ENCODE measurements at places on chromosomes 11 and 22. TPM values are rescaled to one million over a fixed set of nuclear protein-coding genes. Genes with fewer than 3 reads are reported as not detected.

- DNase-seq = no peak
- no peaks in the 10 kb centered on the region for H3K36me3 ChIP-seq
- no peak overlapping the region for H3K27ac ChIP-seq
- H3K4me3 ChIP-seq = no peak overlapping the region
- no peaks in the 10 kb centered on the region for H3K4me1 ChIP-seq
- peaks cover 35% of the 10 kb centered on the region for H3K27me3 ChIP-seq
Measured at GRCh38 chr11:13924801-13925327, 37.7 kb upstream of the SPON1 start.

DNA sequence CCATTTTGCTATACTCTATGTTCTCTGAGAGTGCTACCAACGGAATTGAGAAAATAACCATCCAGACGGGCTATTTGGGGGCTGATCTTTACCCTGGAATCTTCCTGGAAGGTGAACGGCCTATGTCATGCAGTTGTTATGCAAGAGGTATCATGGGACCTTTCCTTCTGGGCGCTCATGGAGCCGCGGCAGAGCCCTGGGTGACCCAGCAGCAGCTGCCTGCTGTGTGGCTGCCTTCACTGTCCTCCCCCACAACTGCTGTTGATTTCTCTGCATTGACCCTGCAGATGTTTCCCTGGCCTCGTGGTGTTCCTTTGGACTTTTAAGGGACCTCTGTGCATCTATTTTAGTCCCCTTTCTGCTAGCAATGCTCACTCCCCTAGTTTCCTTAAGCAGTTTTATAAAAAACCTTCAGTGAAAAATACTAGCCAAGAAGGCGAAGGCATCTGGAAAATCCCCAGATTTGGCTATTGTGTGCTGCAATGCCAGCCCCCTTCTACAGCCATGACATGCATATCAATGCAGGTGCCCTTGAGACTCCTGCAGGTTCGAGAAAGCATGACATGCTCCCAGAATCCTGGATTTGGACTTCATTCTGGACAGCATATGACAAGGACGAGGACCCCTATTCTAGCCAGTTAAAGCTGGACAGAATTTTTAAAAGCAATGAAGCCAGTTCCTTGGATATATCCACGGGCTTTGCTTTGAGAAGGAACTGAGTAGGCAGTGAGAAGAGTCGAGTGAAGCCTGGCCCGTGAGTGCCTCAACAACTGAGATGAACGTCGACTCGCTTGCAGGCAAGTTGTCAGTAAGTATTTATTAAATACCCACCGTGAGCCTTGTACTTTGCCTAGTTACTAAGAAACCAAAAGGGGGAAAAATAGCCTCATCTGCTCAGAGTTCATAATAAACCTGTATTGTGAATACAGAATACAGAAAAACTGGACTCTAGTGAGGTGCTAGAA lies at the start of gene SLC25A18:
TSS of gene SLC25A18 (plus strand) at position 593 of the 965 bp plus-strand sequence. CDS start 16,447 bp downstream, outside the sequence.
- no peaks in the 10 kb centered on the region for H3K4me1 ChIP-seq
- no peak within 1 kb of the TSS for H3K4me3 ChIP-seq
- no peaks in the 10 kb centered on the region for H3K36me3 ChIP-seq

TYR gene
- total RNA-seq = not detected

DNA sequence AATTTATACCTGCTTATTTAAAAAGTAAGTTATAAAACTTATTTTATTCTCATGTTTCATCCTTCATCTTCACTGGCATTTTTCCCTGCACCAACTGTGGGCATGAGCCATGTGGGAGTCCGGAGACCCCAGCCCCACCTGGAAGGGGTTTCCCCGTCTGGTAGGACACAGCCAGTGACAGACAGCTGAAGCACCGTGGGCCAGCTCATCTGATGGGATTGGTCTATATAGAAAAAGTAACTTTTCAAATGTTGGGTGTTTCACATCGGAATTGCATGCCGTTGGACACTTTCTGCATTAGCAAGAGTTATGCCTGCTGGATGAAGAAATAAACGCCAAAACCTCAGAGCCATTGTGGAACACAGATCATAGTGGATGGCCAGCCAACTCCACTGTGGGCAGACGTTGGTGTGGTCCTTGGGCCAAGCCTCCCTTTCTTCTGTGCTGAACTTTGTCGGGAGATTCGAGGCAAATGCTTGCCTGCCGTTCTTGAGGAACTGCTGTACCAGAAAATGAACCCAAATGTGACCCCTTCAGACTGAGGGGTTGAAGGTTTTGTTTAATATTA lies 1329.3 kb downstream of the TBC1D22A start:
- H3K4me1 ChIP-seq = peaks cover 8% of the 10 kb centered on the region
- no peak overlapping the region for H3K4me3 ChIP-seq
- no peaks in the 10 kb centered on the region for H3K27me3 ChIP-seq
- H3K36me3 ChIP-seq = no peaks in the 10 kb centered on the region
